ENCODE measurements at places on chromosomes 12 and 14.

DNA sequence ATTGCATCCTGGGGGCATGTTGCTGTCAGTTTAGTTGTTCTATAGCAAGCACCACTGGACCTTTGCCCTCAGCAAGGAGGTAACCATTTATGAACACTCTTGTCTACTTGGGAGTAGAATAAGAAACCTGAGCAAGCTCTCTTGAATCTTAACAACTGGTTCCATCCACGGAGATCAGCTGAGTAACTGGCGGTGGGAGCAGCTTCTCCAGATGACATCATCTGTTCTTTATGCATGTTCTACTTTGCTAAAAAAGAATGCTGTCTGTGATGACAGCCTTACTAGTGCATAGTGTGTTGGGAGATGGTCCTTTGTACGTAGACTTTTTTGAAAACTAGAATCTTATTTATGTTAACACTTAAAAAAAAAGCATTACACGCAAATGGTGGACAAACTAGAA lies 17.7 kb downstream of the SLC4A8 start:
- no peak for DNase-seq

DNA sequence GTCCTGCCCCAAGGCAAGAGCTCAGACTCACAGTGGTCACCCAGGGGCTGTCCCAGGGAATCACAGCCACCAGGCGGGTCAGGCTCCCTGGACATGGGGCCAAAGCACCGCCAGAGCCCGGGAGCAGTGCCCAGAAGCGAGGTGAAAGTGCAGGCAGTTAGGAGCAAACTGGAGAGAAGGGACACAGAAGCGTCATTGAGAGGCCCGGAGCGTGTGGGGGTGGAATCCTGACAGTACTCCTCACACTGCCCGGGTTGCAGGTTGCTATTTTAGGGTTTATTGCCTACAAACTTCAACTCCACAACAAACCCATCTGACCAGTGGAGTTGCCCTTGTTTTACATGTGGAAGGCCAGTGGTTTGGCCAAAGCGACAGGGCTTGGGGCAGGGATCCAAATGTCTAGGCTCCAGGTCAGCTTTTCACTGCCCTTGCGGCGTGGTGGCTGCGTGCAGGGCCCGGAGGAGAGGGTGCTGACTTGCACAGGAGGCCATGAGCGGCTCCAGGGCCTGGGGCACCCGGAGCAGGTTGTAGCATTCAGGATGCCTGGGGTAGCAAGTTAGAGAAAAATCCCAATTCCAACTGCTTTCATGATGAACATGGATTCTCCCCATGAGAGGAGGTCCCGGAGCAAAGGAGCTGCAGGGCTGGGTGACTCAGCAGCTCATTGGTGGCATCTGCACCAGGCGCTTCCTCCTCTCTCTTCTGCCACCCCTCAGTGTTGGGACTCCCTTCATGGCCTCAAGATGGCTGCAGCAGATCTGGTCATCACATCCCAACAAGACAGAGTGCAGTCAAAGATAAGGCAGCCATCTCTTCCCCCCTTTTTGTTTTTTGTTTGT lies 112.3 kb upstream of the NCOR2 start:
- DNase-seq, result no peak

DNA sequence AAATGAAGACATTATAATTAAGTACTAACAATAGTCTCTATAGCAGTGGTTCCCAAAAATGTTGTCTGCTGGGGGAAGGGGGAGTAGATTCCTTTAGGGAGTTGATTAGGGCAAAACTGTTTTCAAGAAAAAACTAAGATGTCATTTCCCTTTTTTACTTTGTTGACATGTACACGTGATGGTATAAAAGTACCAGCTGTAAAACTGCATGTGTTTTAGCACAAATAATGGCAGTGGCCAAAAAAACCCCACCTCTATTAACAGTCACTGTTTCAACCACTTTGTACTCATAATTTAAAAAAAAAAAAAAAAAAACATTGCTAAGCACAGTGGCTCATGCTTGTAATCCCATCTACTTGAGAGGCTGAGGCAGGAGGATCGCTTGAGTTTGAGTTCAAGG lies 61.7 kb downstream of the PPP1R12A start:
- DNase-seq, result no peak

DNA sequence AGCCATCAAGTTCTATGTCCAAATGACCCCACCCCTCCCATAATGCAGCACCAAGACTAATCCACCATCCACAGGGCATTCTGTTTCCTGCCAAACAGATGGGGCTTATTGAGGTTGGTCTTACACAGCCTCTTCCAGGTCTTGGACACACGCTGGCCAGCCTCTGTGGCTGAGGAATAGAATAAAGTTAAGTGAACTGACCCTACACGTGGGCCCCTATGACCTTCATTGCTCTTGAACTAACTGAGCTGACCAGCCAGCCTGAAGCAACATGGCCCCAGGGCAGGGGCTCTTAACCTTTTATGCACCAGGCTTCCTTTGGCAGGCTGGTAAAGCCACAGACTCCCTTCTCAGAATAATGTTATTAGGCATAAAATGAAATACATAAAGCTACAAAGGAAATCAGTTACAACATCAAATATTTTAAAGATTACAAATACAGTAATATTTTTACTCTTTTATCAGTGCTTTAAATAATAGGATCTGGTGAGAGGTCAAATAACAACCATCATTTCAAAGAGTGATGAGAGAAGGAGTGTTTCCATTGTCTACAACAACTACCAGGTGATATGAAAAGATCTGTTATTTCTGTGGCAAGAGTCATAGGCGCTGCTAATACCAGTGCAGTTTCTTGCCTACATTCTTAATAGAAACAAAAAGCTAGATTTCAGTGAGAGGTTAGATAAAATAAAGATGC lies 192.9 kb upstream of the NUDT4 start:
- no peak for DNase-seq

DNA sequence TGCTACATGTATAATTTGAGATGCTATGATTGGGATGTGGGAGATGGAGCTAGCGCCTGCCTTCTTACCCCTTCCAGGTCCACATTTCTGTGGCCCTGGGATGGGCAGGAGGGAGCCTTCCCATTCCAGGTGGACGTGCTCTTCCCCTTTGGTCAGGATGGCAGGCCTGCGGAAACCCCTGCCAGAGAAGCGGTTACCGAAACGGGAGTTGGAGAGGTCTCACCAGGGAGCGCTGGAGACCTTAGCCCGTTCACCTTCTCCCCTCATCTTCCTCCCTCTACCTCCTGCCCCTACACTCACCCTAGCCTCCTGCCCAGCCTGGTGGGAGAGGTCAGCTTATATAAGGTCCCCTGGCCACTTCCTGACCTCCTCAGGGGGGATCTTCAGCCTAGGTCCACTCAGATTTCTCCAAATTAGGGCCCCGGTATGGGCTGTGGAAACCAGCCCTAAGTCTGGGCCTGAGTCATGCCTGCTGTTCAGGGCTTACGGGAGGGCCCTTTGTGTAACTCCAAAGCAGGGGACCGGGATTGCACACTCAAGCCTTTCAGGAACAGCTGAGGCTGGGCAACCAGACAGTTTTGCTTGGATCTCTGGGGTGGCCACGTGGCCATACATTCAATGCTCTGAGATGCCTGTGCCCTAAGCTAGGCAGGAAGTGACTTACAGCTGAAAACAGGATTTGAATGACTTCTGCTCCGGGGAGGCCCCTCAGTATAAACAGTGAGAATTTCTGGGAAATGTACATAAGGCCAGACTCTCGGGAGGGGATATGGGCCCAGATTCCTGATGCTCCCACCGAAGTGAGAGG lies 10.2 kb upstream of the MEG3 start:
- DNase-seq, result no peak

All from cerebellar nuclear complex (tissue), 1 donor.